ENCODE measurements at places on chromosomes 2 and 18.

- DNase-seq, result no peak
These were observed 5.5 kb upstream of the ID2 start for GRCh38 chr2:8676191-8676920.

DNA sequence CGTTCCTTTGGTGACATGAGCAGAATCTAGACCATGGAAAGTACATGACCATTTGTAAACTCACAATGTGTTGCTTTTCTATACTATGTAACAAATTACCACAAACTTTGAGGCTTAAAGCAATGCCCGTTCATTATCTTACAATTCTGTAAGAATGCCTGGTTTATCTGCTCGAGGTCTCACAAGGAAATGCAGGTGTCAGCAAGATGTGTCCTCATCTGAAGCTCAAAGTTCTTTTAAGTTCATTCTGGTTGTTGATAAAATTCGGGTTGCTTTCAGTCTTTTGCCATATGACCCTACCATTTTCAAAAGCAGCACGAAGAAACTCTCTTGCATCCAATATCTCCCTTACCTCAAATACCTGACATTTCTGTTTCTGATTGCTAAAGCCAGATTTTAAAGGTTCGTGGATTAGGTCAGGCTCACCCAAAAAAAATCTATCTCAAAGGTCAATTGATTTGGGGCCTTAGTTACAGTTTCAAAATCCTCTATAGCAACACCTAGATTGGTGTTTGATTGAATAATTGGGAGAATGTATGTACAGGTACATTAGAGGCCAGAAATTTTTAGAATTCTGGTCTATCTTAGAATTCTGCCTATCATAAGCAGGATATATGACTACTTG lies 125.9 kb downstream of the TMEM131 start:
- DNase-seq, result no peak

DNA sequence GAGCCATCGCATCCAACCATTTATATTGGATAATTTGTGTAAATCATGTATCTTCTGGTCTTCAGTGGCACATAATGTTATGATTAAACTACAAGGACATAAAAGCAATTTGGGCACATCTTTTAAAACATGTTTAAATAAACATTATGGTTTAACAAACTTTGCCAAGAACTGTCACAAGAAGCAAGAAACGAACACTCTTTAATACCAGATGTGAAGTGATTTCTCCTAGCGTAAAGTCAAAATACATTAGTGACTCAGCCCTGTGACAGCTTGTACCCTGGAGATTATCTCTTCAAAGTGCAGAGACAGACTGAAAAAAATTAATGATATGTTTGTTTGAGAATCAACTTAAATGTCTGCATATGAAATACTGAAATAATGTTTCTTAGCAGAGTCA lies 39.9 kb downstream of the DSEL start:
- no peak for DNase-seq

DNA sequence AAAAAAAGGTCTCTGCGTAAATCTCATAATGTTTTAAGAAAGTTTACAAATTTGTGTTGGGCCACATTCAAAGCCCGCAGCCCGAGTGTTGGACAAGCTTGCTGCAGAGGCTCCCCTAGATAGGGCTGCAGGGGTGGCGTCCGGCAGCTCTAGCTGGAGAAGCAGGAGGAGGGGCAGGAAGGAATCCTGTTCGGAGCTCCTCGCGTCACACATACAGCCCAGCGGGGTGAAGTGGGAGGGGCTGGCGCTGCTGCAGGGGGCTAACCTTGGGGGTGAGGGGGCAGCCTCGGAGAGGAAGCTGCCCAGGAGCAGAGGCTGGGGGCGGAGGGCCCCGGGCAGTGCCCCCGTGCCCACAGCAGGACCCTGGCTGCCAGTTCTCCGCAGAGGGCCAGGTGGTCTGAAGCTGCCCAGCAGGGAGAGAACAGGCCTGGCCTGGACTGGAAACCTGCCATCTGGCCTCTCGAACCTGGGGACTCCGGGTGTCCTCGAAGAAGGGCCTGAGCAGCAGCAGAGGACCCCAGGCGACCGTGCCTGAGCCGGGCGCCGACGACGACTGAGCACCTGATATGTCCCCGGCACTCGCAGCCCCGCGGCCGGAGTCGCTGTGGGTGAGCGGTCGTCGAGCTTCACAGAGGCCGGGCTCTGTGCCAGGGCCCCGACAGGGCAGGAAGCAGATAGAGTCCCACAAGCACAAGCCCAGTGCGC lies 2.6 kb upstream of the GPR35 start:
- DNase-seq, result peak; percentile 21

DNA sequence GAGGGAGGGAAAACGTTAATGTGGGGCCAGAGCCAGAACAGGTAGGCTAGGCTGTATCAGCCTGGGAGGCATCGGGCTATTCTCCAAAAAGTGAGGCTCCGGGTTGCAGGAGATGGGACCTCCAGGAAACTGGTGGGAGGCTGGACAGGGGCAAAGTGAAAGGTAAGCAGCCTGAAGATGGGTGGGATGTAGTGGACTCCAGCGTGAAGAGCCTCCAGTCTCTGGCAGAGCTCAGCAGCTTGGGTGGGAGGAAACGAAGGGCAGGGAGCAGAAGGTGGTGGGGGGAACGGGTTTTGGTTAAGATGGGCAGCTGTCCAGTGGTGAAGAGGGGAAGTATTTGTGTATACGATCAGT lies 3.1 kb upstream of the EMX1 start:
- no peak for DNase-seq

DNA sequence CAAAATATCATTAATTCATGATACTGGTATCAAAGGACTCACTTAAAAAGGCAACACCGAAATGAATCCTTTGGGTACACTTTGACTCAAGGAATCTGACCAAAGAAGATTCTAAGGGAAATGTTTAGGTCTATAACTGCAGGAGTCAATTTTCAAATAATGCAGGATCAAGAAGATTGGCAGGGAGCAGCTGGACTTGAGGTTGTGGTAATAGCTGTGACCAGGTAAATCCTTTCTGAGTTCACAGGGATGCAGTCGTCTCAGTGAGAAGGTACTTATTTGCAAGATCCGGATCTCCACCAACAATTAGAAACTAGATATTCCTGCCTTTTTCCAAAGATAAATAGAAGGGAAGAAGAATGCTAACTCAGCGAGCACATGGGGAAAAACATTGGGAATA lies 96.9 kb downstream of the SCN9A start:
- DNase-seq, result no peak

- no peak for DNase-seq
These were observed 29.0 kb downstream of the ZC3H6 start for GRCh38 chr2:112304298-112304941.

DNA sequence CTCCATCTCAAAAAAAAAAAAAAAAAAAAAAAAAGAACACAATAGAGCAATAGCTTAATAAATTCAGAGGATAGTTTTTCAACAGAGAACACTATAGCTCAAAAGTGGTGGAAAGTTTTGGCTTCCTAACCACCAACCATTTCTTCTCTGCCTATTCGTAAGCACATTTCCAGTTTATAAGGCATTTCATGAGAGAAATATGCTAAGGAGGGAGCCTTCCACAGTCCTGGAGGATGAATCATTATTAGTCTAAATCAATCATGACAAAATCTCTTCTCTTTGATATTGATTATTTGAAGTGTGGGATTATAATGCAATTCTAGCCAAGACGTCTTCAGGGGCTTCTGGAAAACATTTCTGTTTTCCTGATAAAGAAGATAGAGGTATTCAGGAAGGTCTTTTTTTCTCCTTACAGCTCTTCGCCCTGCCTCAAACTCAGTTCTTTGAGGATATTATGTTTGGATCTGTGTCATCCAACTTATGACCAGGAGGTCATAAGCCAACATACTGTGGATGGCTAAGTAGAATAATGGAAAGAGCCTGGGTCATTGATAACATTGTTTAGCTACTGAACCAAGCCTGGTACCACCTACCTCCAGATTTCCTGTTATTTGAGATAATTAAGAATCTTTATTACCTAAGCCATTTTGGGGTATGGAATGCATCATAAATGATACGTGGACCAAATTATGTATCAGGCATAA lies 207.3 kb downstream of the TRIB2 start:
- no peak for DNase-seq

DNA sequence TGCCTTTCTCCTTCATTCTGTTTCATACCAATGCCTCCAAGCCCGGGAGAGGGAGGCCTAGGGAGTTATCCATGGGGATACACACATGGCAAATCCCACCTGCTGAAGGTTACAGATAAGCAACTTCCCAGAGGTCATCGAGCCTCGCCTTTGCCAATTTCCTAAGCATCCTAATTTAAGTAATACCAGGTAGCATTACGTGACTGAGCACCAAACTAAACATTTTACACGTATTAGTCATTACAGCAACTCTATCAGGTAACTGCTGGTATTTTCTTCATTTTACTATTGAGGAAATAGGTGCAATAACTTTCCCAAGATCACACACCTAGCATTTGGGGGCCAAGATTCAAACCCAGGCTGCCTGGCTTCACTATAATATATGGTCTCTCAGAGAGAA lies 30.1 kb upstream of the BZW1 start:
- DNase-seq, result no peak

DNA sequence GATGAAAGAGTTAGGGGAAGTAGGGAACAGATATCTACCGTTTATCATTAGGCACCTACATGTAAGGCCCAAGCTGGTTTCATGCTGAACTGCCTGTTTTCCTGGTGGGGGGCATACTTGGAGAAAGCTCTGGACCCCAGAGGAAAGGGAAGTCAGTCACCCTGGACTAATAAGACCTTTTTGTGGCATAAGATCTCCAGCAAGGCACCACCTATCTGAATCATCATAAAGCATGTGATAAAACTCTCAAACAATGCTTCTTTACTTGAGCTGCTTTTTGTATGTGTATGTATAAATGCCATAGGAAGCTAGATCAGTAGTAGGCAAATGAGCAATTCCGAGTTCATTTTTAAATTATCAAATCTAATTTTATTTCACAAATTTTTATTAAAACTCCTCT lies 104.8 kb downstream of the TANC1 start:
- no peak for DNase-seq

DNA sequence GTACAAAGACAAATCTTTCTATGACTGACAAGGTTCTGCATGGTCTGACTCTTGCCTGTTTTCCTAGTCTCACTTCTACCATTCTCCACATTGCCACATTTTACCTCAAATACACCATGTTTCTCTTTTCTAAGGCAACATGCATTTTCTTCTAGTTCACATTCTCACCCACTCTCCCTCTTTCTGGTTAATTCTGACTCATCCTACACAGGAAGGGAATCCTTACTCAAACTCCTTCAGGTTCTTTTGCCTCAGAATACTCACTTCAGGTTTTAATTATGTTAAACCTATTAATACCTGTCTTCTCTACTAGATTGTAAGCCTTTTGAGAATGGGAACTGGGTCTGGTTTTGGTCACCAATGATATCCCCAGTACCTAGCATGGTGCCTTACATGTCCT lies 47.2 kb downstream of the MAP2 start:
- no peak for DNase-seq

DNA sequence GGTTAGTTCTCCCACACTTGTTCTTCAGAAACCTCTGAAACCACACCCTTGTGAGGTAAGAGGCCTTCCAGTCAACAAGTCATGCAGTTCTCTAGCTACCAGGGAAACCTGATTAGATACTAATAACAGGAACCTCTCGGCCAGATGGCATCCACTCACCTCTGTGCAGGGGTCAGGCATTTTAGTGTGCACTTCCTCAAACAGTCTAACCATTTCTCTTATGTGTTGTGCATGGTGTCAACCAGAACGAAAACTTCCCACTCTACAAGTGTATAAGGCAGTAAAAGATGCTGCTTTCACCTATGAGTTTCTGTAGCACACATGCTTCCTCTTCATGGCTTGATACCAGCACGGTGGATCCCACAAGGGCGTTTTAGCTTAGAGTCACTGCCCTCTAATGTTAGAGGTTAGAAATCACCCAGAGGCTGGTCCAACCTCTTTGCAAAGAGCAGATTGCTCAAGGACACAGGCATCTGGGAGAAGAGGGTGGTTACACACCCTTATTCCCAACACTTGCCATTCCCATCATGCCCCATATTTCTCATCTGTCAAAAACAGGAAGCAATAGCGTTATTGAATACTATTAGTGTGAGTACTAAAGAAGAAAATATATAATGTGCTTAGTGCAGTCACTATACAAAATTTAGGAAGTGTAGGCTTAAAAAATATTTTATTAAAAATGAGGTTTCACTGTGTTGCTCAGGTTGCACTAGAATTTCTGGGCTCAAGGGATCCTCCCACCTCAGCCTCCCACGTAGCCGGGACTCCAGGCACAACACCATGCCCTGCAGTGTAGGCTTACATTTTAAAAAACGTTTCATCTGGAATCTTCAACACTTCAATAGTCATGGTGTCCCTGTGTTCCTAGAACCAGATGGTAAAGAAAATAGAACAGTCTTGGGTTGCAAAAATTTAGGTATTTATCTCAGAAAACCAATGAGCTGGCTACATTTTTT lies 34.5 kb upstream of the RAB31 start:
- DNase-seq, result no peak

GRCh38 chr2:168574856-168575630 lies 119.0 kb downstream of the CERS6 start:
- no peak for DNase-seq

DNA sequence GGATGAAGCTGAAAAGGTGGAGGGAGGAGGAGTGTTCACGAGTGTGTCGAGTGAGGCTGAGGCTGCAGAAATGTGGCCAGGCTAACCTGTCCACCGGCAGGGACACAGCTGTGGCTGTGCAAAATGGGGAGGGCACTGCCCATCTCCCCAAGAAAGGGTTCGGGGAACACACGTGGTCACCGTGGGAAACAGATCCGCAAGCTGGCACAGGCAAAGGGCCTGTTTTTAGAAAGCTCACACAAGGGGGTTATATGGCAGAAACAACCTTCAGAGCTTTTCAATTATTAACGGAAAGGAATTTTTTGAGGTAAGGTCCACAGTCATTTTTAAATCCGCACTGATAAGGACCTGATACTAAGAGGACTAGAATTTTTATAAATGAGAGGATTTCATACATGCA lies 35.7 kb downstream of the SH3YL1 start:
- no peak for DNase-seq

GRCh38 chr18:29652797-29653196 lies 1389.7 kb downstream of the DSC3 start:
- no peak for DNase-seq

DNA sequence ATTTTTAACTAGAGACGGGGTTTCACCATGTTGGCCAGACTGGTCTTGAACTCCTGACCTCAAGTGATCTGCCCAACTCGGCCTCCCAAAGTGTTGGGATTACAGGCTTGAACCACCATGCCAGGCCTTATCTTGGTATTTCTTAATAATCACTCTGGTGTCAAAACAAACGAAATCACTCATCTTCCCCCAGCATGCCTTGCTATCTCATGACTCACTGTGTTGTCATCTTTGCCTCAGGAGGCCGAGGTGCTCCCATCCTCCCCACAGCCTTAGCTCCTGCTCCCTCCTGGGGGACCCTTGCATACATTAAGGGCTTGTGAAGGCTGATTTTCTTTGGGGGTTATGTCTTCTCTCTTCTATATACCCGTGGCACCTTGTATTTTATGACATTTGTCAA lies 250.1 kb upstream of the DPP10 start:
- DNase-seq, result no peak

Measured in stimulated activated CD8-positive, alpha-beta memory T cell treated with anti-CD3 and anti-CD28 coated beads, Interleukin-15, amount 100 ng/mL, for 1 hour (primary cell).